ENCODE measurements at places on chromosomes 11 and 22.

- no peak for DNase-seq
Observed at GRCh38 chr11:132456751-132457328, 1075.5 kb downstream of the OPCML start.

DNA sequence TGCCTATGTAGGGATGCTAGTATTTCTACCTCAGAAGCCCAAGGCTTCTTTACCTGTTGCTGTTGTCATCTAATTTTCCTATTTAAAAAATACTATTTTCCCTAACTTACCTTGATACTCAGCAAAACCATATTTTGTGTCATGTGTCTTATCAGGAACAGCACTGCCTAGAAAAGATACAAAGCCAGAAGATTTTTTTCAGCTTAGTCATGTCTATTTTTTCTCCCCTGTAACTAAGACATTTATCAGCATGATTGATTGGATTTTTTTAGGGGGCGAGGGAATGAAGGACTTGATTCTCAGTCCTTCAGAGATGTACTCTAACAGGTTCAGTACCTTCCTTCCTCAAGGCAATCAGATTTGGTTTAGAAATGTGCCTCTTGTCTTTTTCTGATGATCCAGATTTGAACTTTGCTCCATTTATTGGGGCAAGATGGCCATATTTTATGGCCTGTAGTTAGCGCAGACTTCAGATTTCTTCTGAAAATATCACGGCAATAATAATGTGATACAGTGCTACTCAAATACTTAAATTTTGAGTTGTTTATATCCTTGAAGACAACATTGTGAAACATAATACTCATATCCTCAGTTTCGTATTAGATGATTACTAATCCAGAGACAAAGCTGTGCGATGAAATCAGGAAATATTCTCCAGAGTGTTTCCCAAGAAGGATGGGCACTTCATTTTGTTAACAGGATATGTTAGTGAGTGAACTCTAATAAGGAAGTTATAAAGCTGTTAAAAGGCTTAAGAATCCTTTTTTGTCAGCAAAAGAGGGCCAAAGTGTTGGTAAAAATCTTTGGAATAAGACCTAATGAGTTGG lies 3.8 kb upstream of the PIK3IP1 start:
- DNase-seq, result no peak

DNA sequence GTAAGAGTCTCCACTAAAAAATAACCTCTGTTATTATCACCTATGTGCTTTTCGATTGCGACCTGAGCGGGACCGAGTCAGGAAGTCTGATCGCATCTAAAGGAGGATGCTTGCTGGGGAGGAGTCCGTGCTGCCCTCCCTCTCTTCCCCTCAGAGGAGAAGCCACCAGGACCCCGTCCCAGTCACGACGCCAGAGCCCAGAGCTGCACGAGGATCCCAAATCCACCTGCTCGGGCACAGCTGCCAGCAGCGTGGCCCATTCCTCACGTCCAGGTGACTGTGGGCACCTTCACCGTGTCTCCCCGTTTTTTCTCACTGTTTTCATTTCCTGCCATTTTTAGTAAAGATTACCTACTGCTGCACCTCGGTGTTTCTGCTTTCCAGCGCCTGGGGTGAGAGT lies 390.3 kb downstream of the BRD1 start:
- no peak for DNase-seq

GRCh38 chr11:92227959-92228935 lies 3.6 kb downstream of the FAT3 start:
- no peak for DNase-seq

DNA sequence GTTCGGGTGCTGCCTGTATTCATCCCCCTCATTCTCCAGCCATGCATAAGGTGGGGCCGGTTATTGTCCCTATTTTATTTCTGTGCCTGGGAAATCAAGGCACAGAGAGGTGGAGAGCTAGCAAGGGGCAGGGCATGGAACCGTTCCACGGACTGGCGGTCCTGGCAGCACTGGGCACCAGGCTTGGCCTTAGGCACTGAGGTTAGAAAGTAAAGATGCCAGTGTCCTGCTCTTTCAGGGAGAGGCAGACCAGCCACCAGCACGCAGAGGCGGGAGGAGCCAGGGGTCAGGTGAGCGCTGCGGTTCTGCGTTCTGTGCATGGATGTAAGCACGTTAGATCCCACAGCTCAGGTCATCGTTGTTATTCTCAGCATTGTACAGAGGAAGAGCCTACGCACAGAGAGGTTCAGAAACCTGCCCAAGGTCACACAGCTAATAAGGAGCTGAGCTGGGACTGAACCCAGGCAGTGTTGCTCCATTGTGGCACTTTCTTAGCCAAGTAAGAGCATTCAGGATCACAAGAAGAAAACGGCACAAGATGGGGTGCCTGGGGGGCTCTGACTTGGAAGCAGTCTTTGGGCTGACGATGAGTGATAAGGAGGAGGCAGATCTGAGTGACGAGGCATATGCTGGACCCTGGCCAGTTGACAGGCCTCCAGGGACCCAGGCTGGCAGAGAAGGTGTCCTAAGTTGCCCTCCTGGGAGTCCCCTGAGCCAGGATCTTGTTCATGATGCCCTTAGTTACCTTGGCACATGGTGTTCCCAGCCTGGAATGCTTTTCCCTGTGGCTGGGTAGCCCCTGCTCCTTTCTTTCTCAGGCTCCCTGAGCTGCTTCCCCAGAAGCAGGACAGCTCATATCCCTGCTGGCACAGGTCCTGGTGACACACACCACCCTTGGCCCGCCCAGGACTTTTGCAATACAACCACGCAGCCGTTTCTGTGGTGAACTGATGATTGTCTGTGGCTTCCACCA lies 41.1 kb downstream of the OSBPL5 start:
- DNase-seq, result no peak

All from stimulated activated CD8-positive, alpha-beta memory T cell treated with anti-CD3 and anti-CD28 coated beads, Interleukin-4, amount 100 ng/mL, for 4 hours (primary cell).